Ascending aorta (tissue), 2 donors: ENCODE measurements at places on chromosomes 3 and 15. TPM values are rescaled to one million over a fixed set of nuclear protein-coding genes. Genes with fewer than 3 reads are reported as not detected.

The SLC7A14 gene
- total RNA-seq = not detected

The HRG gene
- 6.9 TPM for total RNA-seq

DNA sequence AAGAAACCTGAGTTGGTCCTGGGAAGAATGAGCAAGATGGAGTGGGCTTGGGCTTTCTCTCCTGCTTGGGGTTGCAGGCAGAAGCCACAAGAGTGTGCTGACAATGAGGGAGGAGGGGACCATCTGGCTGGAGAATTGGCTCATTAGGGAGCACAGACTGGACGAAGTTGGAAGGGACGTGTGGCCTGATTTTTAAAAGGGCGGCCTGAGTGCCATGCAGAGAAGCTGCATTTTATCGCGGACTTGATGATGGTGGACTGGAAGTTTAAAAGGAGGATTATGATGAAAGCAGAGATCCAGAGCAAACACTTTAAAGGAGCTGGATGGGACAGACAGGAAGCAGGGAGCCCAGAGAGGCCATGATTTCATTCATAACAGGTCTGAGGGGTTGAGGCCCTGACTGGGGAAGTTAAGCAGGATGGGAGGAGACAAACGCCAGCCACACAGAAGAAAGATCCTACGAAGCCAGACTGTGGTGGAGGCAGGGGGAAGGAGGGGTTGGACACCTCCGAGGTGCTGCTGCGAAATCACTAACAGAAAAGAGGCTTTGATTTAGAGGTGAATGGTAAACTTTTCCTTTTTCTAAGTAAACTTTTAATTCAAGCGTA lies 23.6 kb downstream of the TLNRD1 start:
- DNase-seq = no peak

GRCh38 chr3:107329088-107329487 lies 48.2 kb upstream of the CCDC54 start:
- DNase-seq = no peak

DNA sequence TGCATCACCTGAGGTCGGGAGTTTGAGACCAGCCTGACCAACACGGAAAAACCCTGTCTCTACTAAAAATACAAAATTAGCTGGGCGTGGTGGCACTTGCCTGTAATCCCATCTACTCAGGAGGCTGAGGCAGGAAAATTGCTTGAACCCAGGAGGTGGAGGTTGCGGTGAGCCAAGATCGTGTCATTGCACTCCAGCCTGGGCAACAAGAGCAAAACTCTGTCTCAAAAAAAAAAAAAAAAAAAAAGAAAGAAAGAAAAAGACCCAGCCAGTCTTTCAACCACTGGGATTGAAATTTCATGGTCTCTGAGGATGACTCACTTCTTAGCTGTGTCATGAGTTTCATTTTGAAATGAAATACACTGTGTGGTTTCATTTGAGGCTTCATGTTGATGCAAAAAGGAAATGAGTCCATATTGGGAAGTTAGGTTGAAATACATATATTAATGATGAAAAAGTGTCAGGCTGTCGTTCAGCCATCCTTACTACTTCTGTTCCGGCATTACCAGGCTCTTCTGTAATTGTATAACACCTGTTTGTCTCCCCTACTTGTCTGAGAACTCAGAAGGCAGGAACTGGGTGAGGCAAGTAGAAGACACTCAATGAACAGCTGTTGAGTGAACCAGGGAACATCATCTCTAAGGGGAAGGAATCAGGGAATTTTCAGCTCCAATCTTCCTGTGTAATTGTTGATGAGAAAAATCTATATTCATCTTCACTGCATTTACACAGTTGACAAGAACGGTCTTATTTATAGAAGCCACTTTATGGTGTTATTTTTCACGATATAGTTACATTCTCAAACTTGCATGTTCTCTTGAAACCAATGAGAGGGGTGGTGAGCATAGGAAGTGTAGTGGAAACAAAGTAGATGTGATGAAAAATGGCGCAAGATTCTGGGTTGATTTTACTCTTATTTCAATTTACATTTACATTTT lies 87.4 kb downstream of the NFKBIZ start:
- DNase-seq = no peak

DNA sequence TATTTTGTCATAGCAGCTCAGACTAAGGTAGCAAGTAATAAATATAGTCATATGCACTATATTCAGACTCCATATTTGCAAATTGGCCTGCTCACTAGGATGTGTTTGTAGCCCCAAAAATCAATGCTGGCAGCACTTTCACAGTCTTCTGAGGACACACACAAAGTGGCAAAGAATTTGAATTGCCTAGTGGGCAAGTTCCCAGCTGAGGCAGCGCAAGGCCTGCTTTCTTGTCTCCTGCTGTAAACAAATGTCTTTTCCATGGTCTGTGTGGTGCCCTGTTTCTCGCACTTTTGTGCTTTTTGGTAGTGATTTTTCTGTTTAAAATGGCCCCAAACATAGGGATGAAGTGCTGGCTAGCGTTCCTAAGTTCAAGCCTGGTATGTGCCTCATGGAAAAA lies 416.0 kb downstream of the OCA2 start:
- DNase-seq = no peak

GRCh38 chr3:108334701-108335100 lies 38.4 kb downstream of the HHLA2 start:
- no peak for DNase-seq

DNA sequence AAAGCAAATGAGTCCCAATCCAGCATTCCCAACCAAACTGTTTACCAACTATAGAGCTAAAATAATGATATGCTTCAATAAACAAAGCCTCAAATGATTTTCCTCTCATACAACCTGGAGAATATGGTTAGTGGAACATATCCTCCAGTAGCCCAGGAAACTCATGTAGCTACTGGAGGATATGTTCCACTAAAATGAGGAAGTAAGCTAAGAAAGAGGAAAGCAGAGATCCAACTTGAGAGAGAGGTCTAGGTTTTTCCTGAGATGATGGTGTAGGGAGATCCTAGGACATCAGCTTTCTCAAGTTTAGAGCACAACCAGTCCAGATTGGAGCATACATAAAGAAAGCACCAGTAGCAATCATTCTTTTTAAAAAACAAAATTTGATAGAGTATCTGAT lies 44.6 kb upstream of the SLC4A7 start:
- no peak for DNase-seq
